ENCODE measurements at places on chromosomes 5 and 9.
A peak's percentile ranks its signal among the peaks of the same experiment; 100 is the strongest.

DNA sequence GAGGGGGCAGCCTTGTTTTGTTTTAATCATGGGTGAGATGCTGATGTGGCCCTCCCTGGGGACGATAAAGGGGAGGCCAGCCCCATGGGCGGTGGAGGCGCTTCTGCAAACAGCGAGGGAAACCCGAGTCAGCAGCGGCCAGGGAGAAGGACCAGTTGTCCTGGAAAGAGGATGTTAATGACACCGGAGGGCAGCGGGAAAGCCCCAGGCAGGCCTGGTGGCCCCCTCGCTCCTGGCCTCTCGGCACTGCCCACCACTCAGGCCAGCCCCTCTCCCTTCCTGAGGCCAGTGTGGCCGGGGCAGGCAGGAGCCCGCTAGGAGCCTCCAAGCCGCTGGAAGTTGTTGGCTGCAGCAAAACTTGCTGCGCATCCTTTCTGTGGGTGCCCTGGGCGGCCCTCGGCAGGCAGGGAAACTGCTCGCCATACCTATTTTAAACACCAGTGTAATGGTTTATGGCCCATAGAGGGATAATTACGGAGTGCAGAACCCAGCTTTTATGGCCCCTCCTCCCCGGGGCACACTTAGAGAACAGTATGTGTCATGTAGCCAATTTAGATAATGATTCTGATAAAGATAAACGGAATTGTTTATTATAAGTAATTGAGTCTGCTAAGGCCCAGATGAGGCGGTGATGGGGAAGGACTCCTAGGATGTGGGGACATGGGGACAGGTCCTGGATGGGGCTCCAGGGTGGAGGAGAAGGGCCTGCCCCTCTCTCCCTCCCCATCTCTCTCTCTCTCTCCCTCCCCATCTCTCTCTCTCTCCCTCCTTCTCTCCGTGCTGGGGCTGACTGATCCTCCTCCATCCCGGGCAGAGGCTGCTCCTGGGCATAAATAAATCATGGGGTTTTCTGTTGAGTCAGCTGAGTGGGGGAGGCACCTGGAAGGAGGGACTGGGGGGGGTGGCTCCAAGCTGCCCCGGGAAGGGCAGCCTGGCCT is 36.9 kb downstream of the LMX1B start:
- no peak for DNase-seq

GRCh38 chr9:132154863-132155567 is 6.8 kb upstream of the NTNG2 start:
- no peak for DNase-seq

GRCh38 chr5:119400245-119400644 is 44.4 kb downstream of the TNFAIP8 start:
- no peak for DNase-seq

GRCh38 chr9:109945573-109945972 is 165.6 kb downstream of the PALM2AKAP2 start:
- no peak for DNase-seq

- no peak for DNase-seq
These were observed 19.9 kb upstream of the KCNMB1 start for GRCh38 chr5:170408877-170409660.

- no peak for DNase-seq
These were observed 115.5 kb downstream of the CARTPT start for GRCh38 chr5:71834601-71835000.

DNA sequence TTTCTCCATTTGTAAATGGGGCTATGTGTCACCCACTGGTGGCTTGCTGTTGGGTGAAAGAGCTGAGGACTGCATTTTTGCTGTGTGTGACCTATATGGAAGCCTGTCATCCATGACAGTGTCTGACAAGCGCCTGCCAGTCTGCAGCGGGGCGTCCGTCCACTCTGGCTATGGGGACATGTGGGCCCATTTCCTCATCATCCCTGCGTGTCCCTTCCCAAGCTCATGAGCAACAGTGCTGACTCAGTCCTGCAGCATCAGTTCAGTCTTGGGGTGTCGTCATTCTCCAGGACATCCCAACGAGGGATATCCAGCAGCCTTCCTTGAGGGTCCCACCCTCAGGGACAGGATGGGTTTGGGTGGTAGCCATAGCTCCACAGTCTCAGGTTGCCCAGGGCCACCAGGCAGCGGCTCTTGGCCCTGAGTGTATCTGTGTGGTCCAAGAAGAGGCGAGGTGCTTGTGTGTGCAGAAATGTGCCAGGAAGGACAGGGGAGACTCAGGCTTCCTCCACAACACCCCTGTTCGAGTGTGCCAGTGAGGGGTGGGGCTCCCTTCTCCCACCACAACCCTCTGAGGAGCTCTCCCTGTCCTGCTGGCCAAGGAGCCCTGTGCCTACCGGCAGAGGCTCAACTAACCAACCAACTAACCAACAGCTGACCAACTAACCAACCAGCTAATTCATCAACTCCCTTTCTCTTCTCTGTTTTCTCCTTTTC is 2.1 kb downstream of the FGD3 start:
- no peak for DNase-seq

DNA sequence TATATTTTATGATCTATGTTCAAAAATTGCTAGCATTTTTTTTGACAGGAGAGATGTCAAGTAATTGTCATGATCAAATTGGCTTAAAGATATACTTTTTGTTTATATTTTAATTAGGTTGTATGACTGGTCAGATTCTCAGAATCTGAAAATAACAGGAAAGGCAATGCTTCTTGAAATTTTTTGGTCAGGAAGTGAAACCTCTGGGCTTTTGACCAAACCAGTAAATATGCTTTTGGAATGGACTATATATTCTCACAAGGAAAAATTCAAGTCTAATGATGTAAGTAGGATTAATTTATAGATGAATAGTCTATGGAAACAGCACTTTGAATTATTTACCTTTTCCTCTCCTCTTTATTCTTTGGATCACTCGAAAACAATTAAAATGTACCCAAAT is 52.3 kb downstream of the SLF1 start:
- DNase-seq: no peak

GRCh38 chr9:134558124-134558905 is 83.3 kb upstream of the COL5A1 start:
- no peak for DNase-seq

- DNase-seq: no peak
These were observed 69.9 kb downstream of the MAMDC2 start for GRCh38 chr9:70113403-70114022.

DNA sequence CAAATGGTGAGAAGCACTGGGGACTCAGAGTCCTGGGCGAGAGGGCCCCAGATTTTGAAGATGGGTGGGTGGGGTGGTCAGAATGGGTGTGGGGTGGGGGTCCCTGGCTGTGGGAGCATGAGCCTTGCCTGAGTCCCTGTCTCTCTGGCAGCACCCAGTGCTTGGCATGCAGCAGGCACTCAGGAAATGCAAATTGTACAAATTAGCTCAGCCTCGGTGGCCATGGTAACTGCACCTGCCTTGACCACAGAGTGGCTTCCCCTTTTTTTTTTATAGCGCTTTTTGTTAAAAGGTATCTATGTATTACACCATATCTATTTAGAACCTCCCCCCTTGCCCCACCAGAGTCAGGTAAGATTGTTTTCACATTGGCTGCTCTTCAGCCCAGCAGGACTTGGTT is 19.2 kb upstream of the PITX1 start:
- DNase-seq: peak; percentile 18

GRCh38 chr5:32785611-32786254 is 74.6 kb downstream of the NPR3 start:
- no peak for DNase-seq
